ENCODE measurements at places on chromosomes 2 and 18. TPM values are rescaled to one million over a fixed set of nuclear protein-coding genes. Genes with fewer than 3 reads are reported as not detected.

GRCh38 chr18:68017385-68017784 is 500.9 kb upstream of the DSEL start:
- DNase-seq: no peak

- no peak for DNase-seq
Measured at GRCh38 chr2:130912471-130912870, 75.8 kb downstream of the ARHGEF4 start.

- DNase-seq: no peak
Measured at GRCh38 chr2:172740856-172741255, 5.2 kb downstream of the RAPGEF4 start.

FIGN gene
- total RNA-seq: not detected
